Thymus (tissue), 14 donors: ENCODE measurements at places on chromosomes 5 and 9. TPM values are rescaled to one million over a fixed set of nuclear protein-coding genes. Genes with fewer than 3 reads are reported as not detected.

- DNase-seq, result no peak
- no peak overlapping the region for H3K4me3 ChIP-seq
- no peaks in the 10 kb centered on the region for H3K36me3 ChIP-seq
- H3K27ac ChIP-seq, result no peak overlapping the region
- H3K4me1 ChIP-seq, result no peaks in the 10 kb centered on the region
- H3K27me3 ChIP-seq, result no peaks in the 10 kb centered on the region
Observed at GRCh38 chr9:1939466-1939865, 75.7 kb upstream of the SMARCA2 start.

DNA sequence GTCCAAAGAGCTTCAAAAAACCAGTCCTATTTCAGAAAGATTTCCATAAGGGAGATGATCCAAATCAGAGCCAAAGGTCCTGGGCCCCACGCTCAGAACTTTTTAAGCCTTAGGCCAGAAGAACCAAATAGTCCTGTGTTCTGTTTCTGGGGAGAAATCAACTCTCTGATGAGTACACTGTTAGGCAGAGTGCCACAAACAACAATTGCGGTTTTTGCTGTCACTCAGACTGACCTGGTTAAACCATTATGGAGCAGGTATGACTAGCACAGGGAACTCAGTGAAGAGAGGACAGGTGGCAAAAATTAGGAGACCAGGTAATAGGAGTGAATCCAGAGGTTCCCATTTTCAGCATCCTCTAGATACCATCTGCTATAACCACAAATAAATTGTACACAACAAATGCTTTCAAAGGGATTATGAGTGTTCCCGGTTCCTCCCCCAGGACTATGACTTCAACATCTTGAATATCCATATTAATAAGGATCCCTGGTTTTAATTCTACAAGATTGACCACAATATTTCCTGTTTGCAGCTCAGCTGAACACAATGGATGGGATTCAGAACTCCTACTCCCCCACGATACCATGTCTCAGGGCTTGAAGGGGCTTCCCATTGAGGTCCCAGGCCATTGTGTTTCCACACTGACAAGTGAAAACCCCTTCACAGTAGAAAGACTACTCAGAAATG lies 52.1 kb upstream of the FREM1 start:
- DNase-seq, result no peak
- no peak overlapping the region for H3K27ac ChIP-seq
- H3K4me3 ChIP-seq, result no peak overlapping the region
- no peaks in the 10 kb centered on the region for H3K27me3 ChIP-seq

Gene FOXD4L4
- 0.09 TPM for total RNA-seq

Gene SPINK4
- 0.38 TPM for total RNA-seq

DNA sequence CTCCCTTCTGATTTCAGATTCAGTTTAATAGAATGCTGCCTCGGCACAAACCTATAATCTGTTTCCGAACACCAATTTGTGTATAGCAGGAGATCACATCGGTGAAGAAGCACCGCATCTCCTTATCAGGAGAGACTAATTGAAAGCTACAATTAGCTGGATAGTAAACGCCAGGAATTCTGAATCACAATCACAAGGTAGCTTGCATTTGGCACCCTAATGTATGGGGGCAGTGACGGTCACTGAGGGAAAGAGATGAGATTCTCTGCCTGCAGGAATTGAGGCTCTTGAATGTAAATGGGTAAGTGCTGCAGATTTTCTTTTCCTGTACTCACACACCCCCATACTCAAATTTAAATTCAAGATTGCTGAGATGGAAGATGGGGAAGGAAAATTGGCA lies 373.6 kb upstream of the ZNF608 start:
- H3K27ac ChIP-seq, result no peak overlapping the region
- no peak overlapping the region for H3K4me3 ChIP-seq
- H3K27me3 ChIP-seq, result no peaks in the 10 kb centered on the region
- no peak for DNase-seq
- H3K36me3 ChIP-seq, result no peaks in the 10 kb centered on the region

GRCh38 chr5:141560151-141560550 lies 58.6 kb downstream of the DIAPH1 start:
- peak overlapping the region; percentile 77 for H3K27ac ChIP-seq
- H3K36me3 ChIP-seq, result peaks cover 14% of the 10 kb centered on the region
- H3K27me3 ChIP-seq, result no peaks in the 10 kb centered on the region
- H3K4me1 ChIP-seq, result peaks cover 3% of the 10 kb centered on the region
- no peak overlapping the region for H3K4me3 ChIP-seq

Gene DDX4
- 0.57 TPM for total RNA-seq

- peaks cover 11% of the 10 kb centered on the region for H3K27me3 ChIP-seq
- no peak overlapping the region for H3K4me3 ChIP-seq
- H3K36me3 ChIP-seq, result no peaks in the 10 kb centered on the region
- H3K4me1 ChIP-seq, result peaks cover 37% of the 10 kb centered on the region
- peak; percentile 33 for DNase-seq
Observed at GRCh38 chr9:126329476-126330275, 3.0 kb downstream of the MVB12B start.

Gene TEX53
- not detected for total RNA-seq

GRCh38 chr5:109242518-109242917 lies 167.3 kb downstream of the PJA2 start:
- H3K36me3 ChIP-seq, result no peaks in the 10 kb centered on the region
- H3K27me3 ChIP-seq, result peaks cover 31% of the 10 kb centered on the region
- DNase-seq, result no peak
- no peaks in the 10 kb centered on the region for H3K4me1 ChIP-seq

Gene OR5C1
- not detected for total RNA-seq

DNA sequence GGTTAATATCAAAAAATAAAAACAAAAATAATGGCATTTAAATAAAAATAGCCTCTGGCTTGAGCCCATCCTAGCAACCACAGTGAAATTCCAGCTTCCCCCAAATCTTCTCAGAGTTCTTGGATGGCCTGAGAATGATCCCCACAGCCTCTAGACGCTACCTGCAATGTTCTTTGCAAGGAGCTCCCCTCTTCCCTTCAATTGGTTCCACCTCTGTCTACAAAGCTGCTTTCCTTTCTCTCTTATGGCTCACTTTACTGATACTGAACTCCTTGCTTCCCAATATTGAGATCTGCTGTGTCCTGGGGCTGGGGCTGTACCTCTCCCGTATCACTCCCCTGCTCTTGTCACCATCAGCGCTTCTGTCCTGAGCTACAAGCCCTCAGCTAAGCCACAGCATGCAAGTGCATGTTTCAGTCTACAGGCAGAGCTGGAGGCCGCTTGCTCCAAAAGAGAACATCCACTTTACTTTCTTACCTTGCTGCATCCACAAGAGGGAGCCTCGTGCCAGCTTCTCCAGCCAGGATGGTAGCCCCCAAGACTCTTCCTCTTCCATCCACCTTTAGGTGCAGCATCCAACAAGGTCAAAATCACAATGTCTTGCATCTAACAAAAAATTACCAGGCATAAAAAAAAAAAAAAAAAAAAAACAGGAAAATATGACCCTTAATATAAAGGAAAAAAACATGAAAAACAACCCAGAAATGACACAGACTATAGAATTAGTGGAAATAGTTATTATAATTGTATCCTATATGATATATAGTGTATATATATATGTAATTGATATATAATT lies 57.4 kb upstream of the PRSS3 start:
- no peak overlapping the region for H3K4me3 ChIP-seq
- H3K27me3 ChIP-seq, result no peaks in the 10 kb centered on the region
- no peak overlapping the region for H3K27ac ChIP-seq

DNA sequence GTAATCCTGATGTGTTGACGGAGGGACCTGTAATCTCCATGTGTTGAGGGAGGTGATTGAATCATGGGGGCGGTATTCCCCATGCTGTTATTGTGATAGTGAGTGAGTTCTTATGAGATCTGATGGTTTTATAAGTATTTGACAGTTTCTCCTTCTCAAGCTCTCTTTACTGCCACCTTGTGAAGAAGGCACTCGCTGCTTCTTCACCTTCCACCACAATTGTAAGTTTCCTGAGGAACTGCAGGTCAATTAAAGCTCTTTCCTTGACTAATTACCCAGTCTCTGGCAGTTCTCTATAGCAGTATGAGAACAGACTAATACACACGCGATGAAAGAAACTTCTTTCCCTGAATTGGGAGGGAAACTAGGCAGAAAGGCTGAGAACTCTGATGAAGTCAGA lies 141.1 kb upstream of the RAD23B start:
- no peaks in the 10 kb centered on the region for H3K4me1 ChIP-seq
- H3K27me3 ChIP-seq, result peaks cover 2% of the 10 kb centered on the region
- no peaks in the 10 kb centered on the region for H3K36me3 ChIP-seq
- H3K27ac ChIP-seq, result no peak overlapping the region
- DNase-seq, result no peak
- H3K4me3 ChIP-seq, result no peak overlapping the region

DNA sequence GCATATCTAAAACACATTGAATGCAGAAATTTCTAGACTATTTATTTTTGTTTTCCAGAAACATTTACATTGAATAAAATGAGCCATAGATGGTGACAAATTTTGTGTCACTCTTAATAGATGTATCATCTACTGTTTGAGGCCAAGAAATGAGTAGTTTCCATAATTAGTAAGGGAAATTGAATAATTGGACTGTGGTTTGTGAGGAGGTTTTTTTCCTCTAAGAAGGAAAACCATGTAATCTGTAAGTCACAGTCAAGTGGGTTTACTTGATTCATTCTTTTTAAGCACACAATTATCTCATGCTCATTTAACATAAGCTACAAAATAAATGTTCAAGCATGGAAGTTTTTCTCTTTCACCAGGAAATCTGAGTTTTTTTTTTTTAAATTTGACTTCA lies 876.4 kb downstream of the NR2F1-AS1 start:
- H3K4me3 ChIP-seq, result no peak overlapping the region
- H3K36me3 ChIP-seq, result no peaks in the 10 kb centered on the region
- no peaks in the 10 kb centered on the region for H3K4me1 ChIP-seq
- H3K27me3 ChIP-seq, result no peaks in the 10 kb centered on the region
- DNase-seq, result no peak

Gene PIP5KL1
- 0.33 TPM for total RNA-seq

GRCh38 chr5:50730336-50730735 lies 63.9 kb downstream of the PARP8 start:
- no peaks in the 10 kb centered on the region for H3K36me3 ChIP-seq
- H3K27me3 ChIP-seq, result no peaks in the 10 kb centered on the region
- no peak overlapping the region for H3K27ac ChIP-seq
- H3K4me3 ChIP-seq, result no peak overlapping the region
- no peak for DNase-seq
- H3K4me1 ChIP-seq, result no peaks in the 10 kb centered on the region

Gene PFN3
- not detected for total RNA-seq

Gene KCNN2
- total RNA-seq, result 0.66 TPM

DNA sequence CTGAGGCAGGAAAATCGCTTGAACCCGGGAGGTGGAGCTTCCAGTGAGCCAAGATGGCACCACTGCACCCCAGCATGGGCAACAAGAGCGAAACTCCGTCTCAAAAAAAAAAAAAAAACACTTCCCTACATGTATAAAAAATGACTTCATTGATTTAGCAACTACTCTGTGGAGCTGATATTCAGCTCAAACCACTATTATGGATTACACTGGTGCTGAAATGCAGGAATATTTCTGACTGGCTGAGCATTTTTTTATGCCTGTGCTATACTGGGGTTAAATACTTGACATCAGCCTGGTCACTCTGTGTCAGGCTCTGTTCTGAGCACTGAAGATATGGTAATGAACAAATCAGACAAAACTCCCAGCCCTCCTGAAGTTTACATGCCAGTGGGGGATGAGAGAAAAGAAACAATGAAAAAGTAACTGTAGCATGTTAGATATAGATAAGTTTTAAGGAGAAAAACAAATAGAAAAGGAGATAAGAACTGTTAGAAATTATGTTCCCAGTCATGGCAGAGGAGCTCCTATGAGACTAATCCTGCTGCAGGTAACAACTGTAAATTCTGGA lies 22.6 kb upstream of the TTC39B start:
- DNase-seq, result no peak
- no peaks in the 10 kb centered on the region for H3K36me3 ChIP-seq

DNA sequence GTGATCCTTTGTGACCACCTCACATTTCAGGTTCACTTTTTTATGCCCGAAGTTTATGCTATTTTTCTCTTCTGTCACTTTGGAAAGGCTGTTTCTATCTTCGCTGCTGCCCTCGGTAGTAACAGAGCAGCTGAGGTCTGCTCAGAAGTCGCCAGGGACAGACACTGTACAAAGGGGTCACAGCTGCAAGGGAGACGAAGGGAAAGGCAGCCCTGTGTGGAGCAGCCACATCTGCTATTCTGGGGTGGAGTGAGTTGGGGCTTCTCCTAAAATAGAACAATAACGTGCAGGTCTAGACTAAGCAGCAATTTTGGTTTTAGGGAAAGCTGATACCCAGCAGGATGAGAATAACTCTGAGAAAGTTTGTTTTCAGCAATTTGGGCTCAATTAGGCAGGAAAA lies 72.5 kb downstream of the ACTL7B start:
- H3K27me3 ChIP-seq, result no peaks in the 10 kb centered on the region
- no peaks in the 10 kb centered on the region for H3K4me1 ChIP-seq

DNA sequence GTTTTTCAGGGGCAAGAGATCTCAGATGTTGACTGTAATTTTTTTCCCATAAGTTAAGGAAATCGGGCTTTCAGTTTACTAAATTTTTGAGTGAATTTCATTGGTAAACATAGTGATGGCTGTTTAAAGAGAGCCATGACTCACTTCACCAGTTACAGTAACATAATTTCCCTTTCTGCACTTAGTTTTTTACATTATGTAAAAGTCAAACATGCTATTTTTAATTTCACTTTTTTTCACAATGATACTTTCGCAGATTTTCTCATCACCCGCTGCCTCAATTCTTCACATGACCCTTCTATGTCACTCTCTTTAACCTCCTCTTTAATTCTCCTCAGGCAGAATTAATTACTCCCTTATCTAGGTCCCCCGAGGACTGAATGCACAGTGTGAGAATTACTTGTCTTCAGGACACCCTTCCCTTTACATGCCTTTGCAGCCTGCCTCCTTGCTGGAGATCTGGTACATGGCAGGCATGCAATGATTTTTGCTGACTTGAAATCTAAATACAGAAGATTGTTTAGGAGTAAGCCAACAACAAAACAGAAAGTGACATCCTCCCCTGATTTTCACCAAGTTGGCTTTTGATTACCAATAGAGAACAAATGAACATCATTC lies 217.5 kb upstream of the S1PR3 start:
- H3K36me3 ChIP-seq, result no peaks in the 10 kb centered on the region
- no peak for DNase-seq
- peaks cover 13% of the 10 kb centered on the region for H3K4me1 ChIP-seq
- no peak overlapping the region for H3K27ac ChIP-seq
- H3K27me3 ChIP-seq, result no peaks in the 10 kb centered on the region

Gene PCDHA2
- total RNA-seq, result not detected

DNA sequence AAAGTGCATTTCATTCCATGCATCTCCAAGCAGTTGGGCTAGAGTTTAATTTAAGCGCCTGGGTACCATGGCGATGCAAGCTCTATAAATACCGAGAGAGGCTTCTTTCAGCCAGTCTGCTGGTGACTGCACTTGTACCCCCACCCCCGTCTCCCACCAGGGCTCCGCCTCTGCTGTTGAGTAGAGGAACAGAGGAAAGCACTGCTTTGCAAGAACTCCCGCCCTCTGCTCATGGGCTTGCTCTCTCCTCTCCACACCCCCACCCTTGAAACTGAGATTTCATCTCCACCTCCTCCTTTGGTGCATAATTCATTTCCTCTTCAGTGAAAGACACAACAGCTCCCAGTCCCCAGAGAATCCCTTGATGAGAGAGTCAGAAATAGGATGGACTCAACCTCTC lies 5.1 kb upstream of the WWC1 start:
- H3K4me3 ChIP-seq, result no peak overlapping the region
- H3K27me3 ChIP-seq, result peaks cover 22% of the 10 kb centered on the region
- H3K36me3 ChIP-seq, result no peaks in the 10 kb centered on the region
- H3K4me1 ChIP-seq, result no peaks in the 10 kb centered on the region
- no peak overlapping the region for H3K27ac ChIP-seq

GRCh38 chr5:431711-432050 lies 11.3 kb upstream of the EXOC3 start:
- H3K4me3 ChIP-seq, result no peak overlapping the region
- H3K27me3 ChIP-seq, result no peaks in the 10 kb centered on the region
- DNase-seq, result no peak
- H3K27ac ChIP-seq, result no peak overlapping the region
- H3K36me3 ChIP-seq, result no peaks in the 10 kb centered on the region
- no peaks in the 10 kb centered on the region for H3K4me1 ChIP-seq
